ENCODE measurements at places on chromosomes 5 and 9.

GRCh38 chr9:136022731-136023409, 61.7 kb upstream of the UBAC1 start:
- DNase-seq: no peak

DNA sequence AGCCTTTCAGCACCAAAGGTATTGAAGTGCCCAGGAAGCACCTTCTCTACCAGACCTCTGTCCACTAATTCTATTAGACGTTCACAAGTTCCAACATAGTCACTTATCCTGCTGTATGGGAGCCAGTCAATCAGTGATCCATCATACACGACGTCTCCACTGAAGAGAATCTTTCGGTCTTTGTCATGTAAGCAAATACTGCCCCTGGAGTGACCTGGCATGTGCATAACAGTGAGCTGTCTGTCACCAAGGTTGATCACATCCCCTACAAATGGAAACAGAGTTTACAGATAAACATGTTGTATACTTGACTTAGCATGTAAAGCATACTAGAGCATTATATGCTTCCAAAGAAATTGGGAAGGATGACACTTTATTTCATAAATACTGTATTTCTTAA, 13.3 kb downstream of the MBLAC2 start:
- no peak for DNase-seq

DNA sequence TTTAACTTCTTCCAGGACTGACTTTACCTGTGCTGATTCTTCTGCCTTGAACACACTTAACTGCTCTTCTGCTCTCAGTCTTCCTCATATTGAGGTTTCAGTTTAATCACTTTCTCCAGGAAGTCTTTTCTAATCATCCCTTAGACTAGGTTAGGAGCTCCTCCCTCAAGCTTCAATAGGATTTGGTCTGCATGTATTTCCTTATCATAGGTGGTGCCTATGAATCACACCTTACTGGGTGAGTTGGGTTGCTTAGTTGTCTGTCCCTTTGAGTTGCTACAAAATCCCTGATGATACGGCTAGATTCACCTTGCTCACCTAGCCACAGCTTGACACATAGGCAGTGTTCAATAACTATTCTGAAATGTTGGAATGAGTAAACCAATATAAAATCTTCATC, 164.4 kb downstream of the DNAH5 start:
- DNase-seq: peak; percentile 56

GRCh38 chr5:149455889-149456409, 76.9 kb upstream of the IL17B start:
- peak; percentile 80 for DNase-seq

GRCh38 chr5:142100307-142100706, 8.3 kb upstream of the NDFIP1 start:
- no peak for DNase-seq

- peak; percentile 22 for DNase-seq
Measured at GRCh38 chr5:159947708-159948358, 31.6 kb downstream of the ADRA1B start.

- no peak for DNase-seq
Measured at GRCh38 chr5:73979321-73979720, 353.3 kb downstream of the ARHGEF28 start.

DNA sequence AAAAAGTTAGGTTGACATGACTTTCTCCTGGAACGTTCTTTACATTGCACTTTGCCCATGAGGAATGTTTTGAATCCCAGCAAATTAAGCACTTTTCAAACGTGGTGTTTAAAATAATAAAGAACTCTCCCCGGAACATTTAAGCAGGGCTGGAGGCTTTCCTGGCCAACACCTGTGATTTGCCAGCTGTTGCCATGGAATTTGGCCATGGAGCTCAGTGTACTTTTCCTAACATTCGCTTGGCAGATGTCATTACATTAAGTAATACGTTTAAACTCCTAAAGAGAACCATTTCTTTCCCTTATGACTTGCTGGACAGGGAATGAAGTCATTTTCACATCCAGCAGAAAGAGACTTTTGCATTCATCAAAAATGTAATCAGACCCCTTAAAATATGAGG, 146.1 kb downstream of the GAS1 start:
- DNase-seq: no peak

GRCh38 chr5:158881091-158881880, 218.4 kb downstream of the EBF1 start:
- DNase-seq: no peak

GRCh38 chr5:24407466-24407865, 237.3 kb downstream of the CDH10 start:
- no peak for DNase-seq

- peak; percentile 97 for DNase-seq
Measured at GRCh38 chr5:60196385-60197113, 303.0 kb upstream of the PDE4D start.

DNA sequence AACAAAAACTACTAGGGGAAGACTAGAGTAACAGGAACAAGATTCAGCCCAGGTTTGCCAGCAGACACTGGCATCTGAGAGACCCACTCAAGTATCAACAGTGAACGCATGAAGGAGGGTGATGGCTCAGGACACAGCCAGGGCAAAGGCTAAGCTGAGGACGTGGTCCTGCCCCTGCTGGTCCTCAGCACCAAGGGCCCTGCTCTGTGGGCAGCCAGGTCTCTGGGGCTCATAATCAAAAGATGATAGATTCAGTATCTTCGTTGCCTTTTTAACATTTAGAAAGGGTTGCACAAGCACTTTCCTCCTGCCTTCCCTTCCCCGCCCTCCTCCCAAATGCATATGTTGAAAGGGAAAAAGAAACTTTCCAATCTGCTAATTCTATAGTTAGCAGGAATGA, 31.5 kb downstream of the MACROH2A1 start:
- no peak for DNase-seq

- peak; percentile 82 for DNase-seq
Measured at GRCh38 chr5:163379298-163380155, 57.9 kb upstream of the CCNG1 start.

DNA sequence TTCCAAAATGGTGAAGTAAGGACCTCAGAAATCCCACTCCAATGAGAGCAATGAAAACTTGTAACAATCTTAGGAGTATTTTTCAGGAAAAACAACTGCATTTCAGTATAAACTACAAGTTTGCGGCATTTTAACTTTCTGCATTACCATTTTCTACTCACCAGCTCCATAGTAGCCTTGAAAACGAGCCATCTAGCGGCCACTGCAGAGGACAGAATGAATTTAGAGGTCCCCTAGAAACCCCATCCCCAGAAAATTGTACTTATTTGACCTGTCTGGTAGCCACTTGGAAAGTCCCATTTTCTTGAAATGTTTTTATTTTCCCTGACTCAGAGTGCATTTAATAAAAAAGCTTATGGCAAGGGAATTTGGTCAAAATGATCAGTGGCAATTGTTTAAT, 205.4 kb upstream of the ITGA1 start:
- no peak for DNase-seq
